Activated T-cell treated with anti-CD3 and anti-CD28 coated beads for 1 hour (primary cell): ENCODE measurements at places on chromosomes 2 and 18.

DNA sequence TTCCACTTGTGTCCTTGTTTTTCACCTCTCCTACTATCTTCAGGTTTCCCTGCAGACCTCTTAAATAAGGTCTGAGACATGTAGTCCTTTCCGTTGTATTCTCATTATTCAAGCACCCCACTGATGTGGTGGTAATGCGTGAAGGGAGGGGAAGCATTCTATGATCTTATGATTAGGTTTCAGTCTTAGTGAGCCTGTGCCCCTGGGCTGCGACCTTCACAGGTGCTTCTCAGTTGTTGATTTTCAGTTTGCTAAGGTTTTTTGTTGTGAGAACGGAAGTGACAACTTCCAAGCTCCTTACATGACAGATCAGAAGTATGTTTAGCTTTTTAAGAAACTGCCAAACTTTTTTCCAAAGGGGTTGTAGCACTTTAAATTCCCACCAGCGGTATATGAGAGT lies 41.3 kb downstream of the VPS54 start:
- DNase-seq = no peak

DNA sequence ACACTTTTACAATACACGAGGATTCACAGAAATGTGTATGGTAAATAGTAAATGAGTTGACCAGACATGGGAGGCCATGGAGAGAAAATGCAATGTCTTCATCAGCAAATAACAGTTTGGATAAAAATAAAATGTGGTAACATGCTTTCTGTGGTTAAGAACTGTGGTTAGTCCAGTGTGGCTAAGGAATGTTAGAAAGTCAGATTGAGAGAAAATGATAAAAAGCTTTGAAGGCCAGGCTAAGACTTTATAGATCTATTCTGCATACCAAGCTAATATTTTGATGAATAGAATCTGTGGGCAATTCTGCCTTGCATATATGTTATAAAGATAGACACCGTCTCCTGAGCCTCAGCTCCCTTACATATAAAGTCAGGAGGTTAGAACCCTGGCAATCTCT lies 215.9 kb downstream of the SOX11 start:
- DNase-seq = no peak

DNA sequence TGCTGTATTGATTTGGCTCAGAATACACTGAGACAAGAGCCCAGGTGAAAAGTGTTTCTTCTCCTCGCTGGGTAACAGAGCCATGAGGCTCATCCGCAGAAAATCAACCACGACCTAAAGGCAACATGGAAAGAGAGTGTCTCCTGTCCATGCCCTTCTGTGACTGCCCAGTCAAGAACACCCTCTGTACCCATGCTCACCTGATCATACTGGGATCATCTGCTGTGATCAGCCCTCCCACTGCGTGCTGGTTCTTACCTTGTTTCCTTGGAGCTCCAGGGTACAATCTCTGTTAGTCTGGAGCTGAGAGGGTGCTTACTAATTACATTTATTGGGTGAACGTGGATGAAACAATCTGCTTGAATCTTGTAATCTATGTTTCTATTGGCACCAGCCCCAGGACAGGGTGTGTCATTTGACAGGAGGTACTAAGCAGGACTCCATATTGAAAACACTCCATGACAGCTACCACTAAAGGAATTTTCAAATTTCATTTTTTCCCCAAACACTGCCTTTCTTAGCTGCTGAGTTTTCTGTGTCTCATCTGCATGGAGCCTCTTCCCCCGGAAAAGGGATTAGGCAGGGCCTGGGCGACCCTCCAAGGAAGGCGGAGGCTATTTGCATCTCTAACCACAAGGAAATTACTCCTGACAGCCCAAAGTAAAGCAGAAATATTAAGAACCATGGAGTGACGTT lies 39.7 kb upstream of the GRP start:
- no peak for DNase-seq

- DNase-seq = no peak
Observed at GRCh38 chr2:12074126-12074844, 327.9 kb downstream of the LPIN1 start.
